C1 segment of cervical spinal cord (tissue), 14 donors: ENCODE measurements at places on chromosomes 2 and 18.

DNA sequence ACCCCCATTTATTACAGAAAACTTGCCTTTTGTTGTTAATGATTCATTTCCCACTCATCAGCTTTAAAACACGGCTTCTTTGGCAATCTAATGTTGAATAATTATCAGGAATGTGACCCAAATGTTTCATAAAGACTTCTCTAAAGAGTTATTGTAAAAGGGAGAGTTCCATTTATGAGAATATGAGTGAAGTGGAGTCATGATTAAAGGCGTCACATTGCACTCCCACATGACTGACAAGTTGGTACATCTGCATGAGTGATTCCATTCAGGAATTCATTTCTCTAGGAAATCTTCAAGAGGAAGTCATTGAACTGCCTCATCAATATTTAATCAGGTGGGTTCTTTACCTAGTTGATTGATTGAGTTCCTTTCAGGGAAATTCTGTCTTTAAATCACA lies 184.8 kb downstream of the LNPK start:
- no peak for DNase-seq

DNA sequence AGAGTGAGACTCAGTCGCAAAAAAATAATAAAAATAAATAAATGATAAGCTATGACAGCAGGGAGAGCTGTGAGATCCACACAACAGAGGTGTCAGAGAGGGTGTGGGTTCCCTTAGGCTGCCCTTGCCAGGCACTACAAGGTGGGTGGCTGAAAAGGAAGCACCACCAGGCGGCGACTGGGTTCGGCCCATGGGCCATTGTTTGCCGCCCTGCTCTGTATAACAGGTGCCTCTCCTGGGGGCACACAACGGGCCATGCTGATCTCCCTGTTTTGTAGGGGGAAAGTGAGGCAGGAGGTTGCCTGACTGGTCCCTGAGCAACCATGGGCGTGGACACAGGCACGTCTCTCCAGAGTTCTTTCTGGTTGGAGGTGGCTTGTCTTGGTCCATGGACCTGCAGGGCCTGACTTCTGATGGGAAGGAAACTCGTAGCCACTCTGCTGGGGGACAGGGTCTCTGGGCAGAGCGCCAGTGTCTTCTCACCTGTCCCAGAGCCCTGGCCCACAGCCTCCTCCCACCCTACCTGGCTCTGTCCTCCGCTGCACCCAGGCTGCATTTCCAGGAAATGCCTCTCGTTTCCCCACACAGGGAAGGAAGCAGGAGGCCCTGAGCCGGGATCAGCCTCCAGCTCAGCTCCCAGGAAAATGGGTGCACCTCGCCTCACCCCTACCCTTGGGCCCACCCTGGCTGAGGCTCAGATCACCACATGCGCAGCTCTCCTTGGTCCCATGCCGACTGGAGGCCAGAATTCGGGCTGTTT lies 109.6 kb upstream of the ODC1 start:
- DNase-seq, result no peak

- DNase-seq, result no peak
Measured at GRCh38 chr2:171081649-171082111, 79.0 kb downstream of the TLK1 start.

DNA sequence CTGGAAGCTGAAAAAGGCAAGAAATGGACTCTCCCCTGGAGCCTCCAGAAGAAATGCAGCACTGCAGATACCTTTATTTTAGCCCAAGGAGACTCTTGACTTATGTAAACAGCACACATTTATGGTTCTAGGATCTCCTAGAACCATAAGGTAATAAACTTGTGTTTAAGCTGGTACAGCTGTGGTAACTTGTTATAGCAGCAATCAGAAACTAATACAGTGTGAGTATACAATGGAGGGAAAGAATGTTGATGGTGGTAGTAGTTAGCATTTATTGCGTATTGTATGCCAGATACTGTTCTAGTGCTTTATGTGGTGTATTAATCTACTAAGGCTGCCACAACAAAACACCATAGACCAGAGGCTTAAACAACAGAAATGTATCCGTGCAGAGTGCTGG lies 40.6 kb downstream of the FOSL2 start:
- no peak for DNase-seq

DNA sequence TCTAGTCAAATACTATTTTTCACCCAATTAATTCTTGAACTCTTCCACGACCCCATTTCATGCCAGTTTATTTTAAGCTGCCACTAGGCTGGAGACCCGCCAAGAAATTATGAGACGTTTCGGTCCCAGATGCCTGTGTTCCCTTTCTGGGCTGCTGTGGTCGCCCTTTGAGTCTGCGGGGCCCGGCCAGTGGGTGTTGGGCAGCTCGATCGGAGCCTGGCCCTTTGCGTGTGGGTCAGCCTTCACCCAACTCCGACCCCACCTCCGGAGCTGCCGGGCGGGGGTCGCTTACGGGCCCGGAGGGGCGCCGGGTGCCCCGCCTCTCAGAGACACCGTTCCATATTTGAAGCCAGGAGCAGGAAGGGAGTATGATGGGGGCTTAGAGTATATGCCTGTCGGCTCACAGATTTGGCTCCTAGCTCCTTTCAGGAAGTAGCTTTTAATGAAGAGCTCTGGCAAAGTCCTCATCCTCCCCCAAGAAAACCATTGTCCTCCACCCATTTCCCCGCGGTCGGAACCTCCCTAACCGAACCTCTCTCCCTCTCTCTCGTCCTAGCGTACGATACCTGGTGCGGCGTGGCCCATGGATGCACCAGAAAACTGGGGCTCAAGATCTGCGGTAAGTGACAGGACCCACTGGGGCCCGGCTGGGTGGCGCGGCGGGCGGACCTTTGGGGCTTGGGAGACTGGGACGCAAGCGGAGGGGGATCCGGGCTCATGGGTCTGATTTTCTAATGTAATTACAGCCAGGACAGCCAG lies 5.0 kb downstream of the GAD1 start:
- no peak for DNase-seq

DNA sequence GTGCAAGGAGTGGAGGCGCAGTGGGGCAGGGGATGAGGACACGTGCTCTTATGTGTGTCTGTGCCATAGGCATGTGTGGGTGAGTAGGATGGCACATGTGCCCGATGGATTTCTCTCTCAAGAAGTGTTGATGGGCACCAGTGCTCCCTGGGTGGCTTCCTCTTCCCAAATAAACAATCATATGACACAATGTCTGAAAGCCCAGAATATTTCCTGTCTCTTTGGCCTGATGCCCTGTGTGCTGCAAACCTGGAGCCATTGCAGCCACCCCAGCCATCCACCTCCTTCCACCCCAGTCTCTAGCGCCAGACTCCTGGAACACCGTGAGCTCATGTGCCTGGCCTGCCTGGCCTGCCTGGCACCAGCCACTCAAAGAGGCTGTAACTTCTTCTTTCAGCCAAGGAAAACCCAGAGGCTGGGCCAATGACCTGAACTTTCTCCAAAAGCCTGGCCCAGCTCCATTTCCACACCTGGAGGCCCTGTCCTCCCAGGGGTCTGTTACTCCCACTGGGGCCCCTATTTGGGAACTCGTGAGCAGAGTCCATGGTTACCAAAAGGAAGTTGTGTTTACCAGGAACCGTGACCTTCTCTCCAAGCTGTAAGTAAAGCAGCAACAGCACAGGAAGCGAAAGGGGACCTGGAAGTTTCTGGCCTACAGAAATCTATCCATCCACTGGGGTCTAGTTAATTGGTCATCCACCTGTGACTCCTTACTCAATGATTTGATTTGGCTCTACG lies 9.5 kb upstream of the ZBTB7C start:
- no peak for DNase-seq

DNA sequence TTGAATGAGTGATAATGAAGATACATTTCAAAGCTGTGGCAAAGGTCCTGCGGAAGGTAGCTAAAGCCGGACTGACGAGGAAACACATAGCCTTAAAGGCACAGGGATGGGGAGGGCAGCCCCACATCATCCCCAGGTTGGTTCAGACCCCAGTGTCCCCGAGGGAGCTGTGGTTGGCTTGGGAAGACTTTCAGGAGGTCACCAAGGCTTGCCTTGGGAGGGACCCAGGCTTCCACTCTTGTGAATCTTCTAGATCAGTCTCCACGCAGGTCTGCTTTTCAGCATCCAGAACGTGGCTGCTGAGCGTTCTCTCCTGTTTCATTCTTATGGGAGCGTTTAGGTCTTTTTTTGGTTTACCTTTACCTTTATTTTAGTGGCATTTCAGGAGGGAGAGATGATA lies 16.8 kb downstream of the KIF1A start:
- DNase-seq, result no peak

GRCh38 chr2:239523954-239524330 lies 123.1 kb upstream of the HDAC4 start:
- DNase-seq, result no peak

DNA sequence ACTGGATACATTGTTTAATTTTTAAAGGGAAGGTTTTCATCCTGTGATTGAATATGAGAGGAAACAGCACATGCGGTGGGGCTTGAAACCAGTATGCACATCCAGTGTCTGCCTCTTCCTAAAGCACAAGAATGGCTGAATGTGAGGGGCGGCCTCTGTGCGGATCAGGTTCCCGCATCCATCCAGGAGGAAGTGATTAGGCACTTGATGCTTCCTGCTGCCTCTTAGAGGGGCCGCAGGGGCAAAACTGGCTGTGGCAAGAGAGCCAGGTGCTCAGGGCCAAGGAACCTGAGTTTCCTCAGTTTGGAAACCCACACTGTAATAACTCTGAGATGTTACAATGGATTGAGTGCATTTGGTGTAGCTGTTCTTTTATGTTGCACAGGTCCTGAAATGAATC lies 48.8 kb downstream of the THNSL2 start:
- no peak for DNase-seq

GRCh38 chr18:13287372-13287771 lies 68.8 kb downstream of the LDLRAD4 start:
- DNase-seq, result no peak

DNA sequence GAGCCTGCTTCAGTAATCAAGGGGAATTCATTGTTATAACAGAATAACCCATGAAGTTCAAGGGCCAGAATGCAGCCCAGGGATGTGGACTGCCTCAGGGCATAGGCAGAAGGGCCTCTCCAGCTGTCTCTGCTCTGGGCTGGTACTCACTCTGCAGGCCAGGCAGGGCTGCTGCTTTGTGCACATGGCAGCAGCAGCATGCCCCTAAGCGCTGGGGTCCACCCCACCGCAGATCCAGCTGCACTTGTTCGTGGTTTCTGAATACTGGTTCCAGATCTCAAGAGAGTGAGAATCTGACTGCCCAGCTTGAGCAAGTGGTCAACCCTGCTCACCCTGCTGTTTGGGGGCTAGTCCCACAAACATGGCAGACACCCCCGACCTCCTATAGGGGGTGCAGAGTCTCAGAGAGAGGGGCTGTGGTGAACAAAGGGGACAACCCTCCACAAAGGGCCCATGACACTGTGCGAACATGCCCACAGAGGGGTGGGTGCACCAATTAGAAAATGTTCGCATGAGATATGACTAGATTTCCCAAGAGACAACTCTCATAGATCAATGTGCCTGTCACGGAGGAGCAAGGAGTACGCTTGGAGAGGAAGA lies 87.3 kb downstream of the ACTR3 start:
- DNase-seq, result no peak

DNA sequence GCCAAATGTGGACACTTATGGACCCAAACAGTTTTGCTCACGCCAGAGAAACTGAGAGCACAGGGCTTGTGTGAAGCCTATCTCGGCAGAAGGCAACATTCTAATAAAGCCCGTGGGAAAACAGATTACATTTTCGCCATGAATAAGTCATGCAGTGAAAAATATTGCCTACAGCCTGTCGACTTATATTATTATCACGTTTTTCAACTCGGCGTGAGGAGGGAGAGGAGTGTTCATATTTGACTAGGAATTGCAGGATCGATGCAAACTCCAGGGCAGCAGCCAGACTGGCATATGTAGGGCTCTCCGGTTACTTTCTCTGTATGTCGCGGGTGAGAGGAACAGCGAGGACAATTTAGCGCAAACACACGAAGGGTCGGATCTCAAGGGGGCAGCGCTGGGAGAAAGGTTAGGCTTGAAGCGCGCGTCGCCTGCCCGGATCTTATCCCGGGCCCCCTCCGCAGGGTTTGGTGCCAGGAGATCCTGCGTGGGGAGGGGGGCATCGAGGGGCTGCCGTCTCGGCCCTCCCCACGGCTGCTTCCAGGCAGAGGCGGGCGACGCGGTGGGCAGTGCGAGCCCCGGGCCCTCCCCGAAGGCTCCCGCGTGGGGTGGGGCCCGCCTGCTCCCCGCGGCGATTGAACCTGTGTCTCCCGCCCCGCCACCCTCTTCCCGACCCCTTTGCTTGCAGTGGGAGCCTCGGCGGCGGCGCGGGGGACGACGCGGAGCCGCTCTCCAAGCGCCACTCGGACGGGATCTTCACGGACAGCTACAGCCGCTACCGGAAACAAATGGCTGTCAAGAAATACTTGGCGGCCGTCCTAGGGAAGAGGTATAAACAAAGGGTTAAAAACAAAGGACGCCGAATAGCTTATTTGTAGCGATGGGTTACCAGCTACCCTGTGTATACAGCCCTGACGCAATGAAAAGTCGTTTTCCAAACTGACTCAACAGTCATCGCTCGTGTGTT lies 4.4 kb downstream of the ADCYAP1 start:
- DNase-seq, result no peak

DNA sequence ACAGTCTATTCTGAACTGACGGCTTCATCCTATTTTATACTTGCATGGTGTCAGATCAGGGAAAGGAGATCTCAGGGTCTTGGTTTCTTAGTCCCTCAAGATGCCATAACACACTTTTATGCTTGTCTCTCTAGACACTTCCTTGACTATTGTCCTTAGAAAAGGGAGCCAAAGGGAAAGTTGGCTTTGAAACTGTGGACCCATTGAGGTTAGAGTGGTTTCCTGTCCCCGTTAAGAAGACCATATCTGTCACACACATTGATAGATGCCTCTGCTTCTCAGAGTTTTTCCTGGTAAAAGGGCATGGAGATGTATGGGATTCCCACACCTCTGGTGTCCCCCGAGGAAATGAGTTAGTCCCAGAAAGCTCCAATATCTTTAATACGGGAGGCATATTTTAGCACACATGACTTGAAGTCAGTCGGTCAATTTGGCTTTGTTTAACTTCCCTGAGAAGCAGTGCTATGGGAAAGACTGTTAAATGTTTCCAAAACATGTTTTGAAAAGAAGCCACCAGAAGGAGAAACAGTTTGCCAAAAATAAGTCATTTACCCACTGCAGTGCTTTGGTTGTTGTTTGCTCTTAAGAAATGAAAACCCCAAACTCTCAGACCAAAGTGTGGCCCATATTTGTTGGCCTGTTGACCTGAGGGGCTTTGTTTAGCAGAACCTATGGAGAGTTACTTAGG lies 133.4 kb upstream of the CXCR4 start:
- DNase-seq, result no peak

GRCh38 chr18:58576638-58577251 lies 52.1 kb downstream of the ALPK2 start:
- no peak for DNase-seq
